ENCODE measurements at places on chromosomes 6 and 20.

DNA sequence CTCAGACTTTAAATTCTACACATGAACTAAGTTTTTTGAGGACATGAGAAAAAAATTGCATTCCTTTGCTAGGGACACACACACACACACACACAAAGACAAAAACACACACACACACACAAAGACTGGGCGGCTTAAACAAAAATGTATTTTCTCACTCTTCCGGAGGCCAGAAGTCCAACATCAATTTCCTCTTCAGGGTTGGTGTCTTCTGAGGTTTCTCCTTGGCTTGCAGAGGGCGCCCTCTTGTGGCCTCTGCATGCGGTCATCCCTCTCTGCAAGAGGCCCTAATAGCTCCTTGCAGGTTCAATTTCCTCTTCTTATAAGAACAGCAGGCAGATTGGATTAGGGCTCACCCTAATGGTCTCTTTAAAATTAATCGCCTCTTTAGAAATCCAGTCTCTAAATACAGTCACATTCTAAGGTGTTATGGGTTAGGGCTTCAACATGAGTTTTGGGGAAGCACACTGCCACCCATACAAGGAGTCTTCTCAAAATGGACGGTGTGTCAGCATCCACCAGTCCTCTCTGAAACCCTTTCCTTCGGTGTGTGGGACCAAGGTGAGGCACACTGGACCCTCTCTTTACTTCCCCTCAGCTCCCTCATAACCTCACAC is 61.4 kb downstream of the GPR6 start:
- peak; percentile 81 for DNase-seq

- no peak for DNase-seq
Observed at GRCh38 chr6:37480951-37481534, 18.6 kb downstream of the CCDC167 start.

GRCh38 chr6:41692080-41692675 is 43.2 kb downstream of the TFEB start:
- DNase-seq = no peak

DNA sequence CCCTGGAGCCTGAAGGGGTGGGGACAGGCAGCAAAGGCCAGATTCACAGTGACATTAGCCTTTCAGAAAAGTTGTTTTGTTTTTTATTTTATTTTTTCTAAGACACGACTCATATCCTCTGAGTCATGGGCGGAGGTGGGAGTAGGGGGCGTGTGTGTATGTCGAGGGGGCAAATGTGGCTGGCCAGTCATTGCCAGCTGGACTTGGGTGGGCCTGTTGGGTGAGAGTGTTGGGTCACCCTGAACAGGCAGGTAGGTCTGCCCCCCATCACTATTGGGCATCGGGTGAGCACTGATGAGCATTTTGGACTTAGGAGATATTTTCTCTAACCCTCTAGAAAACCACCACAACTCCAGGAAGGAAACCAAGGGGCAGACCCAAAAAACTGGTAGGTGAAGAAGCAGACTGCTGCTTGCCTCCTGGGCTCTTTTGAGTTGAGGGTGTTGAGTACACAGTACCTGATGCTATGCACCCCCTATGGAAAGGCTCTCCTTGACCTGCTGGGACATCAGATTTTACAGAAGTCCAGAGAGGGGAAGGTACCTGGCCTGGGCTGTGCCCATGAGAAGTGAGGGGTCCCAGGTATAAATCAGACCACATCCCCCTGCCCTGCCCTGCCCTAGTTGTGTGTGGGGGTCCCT is 5.6 kb downstream of the SMIM29 start:
- DNase-seq = no peak

DNA sequence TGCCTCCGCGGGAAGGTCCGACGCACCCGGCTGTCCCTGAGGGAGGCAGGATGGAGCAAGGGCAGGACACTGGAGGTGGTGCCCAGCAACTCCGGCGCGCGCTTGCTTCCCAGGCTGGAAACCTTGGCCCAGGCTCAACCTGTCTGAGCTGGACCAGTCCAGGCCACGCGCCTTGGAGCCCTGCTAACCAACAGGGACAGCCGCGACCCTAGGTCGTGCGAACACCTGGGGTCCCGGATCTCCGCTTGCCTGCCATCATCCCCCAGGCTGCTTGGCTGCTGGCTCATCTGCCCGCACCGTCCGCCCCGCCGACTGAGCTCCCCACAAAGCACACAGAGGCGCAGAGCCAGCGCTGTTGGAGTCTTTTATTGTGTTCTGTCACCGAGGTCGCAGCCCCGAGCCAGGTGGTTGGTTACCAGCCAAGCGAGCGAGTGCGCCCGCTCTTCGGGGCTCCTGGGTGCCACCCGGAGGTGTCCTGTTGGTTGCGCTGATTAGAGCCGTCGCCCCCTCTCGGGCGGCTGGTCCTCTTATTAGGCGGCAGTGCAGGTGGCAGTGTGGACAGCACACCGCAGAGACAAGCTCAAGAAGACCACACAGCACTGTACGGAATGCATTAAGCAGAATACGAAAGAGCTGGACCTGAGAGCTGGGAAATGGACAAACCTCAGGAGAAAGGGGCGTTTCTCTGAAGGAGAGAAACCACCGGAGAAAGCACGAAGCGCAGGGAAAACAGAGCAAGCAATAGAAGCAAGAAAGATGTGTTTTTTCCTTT is 3.8 kb downstream of the COL12A1 start:
- DNase-seq = no peak

- peak; percentile 72 for DNase-seq
Observed at GRCh38 chr6:148231572-148231971, 111.1 kb upstream of the SASH1 start.

- no peak for DNase-seq
Observed at GRCh38 chr6:89215391-89215790, 1.8 kb downstream of the GABRR1 start.

Measured in HFFc6 (cell line).